Stimulated activated CD4-positive, alpha-beta T cell treated with anti-CD3 and anti-CD28 coated beads, Interleukin-1b, Interleukin-23, amount 100 ng/mL, for 4 hours (primary cell): ENCODE measurements at places on chromosomes 5 and 9.

- no peak for DNase-seq
Measured at GRCh38 chr9:133945314-133945975, 46.7 kb downstream of the VAV2 start.

GRCh38 chr9:124489222-124489621 is 18.0 kb downstream of the NR5A1 start:
- no peak for DNase-seq

GRCh38 chr5:87541033-87541432 is 128.3 kb upstream of the CCNH start:
- DNase-seq = no peak

GRCh38 chr9:134629586-134630392 is 11.8 kb upstream of the COL5A1 start:
- DNase-seq = no peak

DNA sequence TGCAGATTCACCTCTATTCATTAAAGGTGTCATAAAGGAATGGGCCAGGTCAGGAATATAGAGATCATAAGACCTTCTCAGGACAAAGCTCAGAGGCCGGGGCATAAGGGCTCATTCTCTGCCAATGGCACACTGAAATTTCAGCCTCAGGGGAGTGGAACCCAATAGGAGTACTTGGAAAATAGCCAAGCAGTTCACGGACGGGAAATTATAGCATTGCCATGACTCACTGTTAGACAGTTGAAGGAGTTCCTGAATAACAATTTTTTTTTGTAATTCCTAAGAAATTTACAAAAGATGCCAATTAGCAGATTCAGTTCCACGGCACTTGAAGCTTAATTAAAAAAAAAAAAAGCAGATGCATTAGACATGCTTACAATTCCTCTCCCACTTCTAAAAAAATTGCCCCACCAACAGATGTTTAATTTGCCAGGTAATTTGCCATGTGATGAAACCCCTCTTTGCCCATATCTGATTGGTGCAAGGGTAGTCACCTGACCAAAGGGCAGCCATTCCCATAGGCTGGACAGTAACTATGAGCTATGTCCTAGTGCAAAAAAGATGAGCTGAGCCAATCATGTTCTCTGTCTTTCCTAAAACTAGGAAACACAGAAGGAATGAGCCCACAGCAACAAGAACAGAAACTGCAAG is 58.6 kb downstream of the PTCD2 start:
- DNase-seq = no peak

- no peak for DNase-seq
Measured at GRCh38 chr5:116045821-116046220, 13.5 kb downstream of the ARL14EPL start.

DNA sequence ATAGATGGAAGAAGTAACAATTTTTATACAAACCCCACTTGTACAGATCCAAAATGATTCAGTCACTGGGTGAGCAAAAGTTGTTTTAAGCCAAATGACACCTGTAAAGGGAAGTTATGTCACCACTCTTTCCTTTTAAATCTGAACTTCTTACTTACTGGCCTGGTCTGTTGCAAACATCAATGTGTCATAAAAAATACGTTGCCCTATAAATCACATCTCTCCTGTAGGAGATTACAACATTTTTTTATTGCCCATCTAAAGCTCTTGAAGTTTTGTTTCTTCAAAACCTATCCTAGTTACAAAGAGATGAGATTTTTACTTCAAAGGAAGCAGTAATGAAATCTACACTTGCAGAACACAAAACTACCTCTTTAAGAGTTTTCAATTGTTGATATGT is 1087.8 kb upstream of the DMAC1 start:
- no peak for DNase-seq

DNA sequence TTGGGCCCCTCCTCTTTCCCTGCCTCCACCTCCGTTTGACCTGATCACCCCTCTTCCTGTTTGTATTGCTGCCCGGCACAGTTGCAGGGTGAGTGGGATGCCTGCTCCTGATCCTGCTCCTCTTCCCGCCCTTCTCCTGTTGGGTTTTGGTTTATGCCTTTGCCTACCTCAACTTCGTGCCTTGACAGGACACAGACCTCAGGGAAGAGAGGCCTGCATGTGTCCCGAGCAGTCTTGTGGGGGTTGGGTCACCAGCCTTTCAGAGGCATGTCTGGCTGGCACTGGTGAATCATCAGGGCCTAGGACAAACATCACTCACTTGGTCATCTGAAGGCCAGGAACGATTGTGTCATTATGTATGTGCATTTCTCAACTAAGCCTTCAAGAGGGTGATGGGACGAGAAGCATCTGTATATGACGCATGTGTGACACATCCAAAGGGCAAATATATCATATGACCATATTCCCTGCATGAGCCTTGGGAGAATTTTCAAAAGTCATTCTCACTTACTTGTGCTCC is 56.9 kb downstream of the NPR3 start:
- DNase-seq = no peak

DNA sequence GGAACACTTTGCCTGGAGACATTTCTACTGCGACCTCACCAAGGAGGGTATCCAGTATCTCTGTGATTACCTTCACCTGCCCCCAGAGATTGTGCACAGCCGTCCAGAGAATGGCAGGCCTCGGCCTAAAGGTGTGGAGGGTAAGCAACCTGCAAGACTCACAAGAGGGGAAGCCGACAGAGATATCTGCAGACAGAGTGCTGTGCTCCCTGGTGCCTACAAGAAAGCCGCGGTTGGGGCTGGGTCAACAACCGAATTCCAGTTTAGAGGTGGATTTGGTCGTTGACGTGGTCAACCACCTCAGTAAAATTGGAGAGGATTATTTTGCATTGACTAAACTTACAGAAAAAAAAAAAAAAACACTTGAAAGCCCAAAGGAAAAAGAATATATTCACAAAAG is 107.8 kb upstream of the ISL1 start:
- DNase-seq = no peak

DNA sequence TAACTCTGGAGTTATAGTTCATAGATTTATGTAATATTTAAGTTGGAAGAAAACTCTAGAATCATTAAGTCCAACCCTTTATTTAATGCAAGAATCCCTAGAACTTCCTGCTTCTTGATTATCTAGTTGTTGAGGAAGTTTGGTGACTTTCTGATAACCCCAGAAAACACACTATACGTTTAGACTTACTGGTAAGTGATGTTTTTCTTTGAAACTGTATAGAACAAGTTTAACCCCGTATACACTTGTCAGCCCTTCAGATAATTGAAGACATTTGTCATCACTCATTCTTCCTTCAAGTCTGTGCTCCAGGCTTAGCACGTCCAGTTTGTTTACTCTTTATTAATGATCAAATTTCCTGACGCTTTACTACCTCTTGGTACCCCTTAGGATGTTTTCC is 9.0 kb downstream of the NDUFS4 start:
- no peak for DNase-seq

GRCh38 chr5:168291342-168291963 is at the start of gene WWC1:
Gene WWC1 (plus strand): TSS chr5:168291645. CDS start chr5:168292153, 508 bp downstream.
- DNase-seq = peak; percentile 58

DNA sequence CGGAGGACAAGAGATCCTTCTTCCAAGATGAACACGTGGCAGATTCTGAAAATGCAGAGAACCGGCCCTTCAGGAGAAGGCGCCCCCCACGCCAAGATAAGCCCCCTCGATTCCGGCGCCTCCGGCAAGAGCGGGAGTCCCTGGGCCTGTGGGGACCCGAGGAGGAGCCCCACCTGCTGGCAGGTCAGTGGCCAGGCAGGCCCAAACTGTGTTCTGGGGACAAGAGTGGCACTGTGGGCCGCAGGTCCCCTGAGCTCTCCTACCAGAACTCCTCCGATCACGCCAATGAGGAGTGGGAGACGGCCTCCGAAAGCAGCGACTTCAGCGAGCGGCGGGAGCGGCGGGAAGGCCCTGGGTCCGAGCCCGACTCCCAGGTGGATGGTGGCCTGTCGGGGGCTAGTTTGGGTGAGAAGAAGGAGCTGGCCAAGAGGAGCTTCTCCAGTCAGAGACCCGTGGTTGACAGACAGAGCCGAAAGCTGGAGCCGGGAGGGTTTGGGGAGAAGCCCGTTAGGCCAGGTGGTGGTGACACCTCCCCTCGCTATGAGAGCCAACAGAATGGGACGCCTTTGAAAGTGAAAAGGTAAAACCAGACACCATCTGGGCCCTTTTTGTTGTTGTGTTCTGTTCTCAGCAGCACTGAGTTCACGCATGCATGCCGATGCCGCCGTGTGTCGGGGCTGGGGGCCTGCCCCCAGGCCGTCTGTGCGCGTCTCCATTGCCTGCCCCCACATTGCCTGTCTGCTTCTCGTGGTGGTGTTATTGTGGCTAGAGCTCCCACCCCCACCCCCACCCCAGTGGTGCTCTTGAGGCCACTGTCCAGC is 26.6 kb upstream of the POMT1 start:
- no peak for DNase-seq

- no peak for DNase-seq
Measured at GRCh38 chr5:161305601-161306000, 240.9 kb downstream of the GABRB2 start.

- no peak for DNase-seq
Measured at GRCh38 chr9:109046346-109046745, 33.0 kb upstream of the CTNNAL1 start.

- no peak for DNase-seq
Measured at GRCh38 chr5:172450861-172451695, 3.2 kb downstream of the SH3PXD2B start.

DNA sequence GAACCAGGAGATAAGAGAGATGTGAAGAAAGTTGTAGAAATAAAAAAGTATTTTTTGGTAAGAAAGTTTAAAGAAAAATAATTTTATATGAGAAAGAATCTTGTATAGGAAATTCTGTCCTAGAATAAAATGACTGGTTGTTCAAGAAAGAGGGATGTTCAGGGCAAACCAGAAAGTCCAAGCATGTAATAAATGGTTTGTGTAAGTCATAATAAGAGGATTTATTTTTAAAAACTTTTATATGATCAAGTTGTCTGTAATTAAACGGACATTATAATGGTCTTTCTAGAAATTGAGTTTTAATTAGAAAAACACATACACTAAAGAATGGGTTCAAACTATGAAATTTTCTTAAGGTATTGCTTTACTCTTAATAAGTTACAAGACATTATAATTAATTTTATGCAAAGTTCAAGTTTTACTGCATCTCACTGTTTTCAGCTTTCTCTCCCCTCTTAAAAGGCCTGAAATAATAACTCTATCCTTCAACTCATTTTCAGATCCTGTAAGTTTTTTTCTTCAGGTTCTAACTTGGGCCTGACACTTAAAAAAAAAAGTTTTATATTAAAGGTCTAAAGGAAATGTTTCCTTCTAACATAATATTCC is 56.1 kb upstream of the ZNF300 start:
- no peak for DNase-seq

DNA sequence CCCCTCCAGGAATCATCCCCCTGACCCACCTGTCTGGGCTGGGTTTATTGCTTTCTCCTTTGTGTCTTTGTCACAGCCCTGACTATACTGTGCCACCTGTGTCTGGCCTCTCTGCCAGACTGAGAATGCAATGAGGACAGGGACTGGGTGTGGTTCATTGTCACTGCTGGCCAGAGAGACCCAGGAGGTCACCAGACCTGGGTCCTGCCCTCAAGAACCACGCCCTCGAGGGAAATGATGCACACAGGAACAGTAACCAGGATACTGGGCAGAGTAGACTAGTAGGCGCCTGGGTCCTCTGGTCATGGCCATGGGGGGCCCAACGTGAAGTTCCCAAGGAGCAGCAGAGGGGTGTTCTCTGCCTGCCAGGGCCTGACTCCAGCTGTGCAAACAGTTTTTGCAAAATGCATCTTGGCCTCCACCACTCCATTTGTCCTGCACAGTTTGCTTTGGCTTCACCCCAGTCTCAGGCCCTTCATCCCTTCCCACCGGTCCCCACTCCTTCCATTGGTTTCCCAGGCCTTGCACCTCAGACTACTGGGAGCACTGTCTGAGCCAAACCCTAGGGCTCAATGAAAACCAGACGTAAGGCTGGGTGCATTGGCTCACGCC is 17.8 kb downstream of the RGS3 start:
- DNase-seq = no peak

- no peak for DNase-seq
Measured at GRCh38 chr5:33761139-33761538, 130.7 kb downstream of the ADAMTS12 start.

GRCh38 chr5:113266913-113267227 is 167.9 kb downstream of the TSSK1B start:
- no peak for DNase-seq

DNA sequence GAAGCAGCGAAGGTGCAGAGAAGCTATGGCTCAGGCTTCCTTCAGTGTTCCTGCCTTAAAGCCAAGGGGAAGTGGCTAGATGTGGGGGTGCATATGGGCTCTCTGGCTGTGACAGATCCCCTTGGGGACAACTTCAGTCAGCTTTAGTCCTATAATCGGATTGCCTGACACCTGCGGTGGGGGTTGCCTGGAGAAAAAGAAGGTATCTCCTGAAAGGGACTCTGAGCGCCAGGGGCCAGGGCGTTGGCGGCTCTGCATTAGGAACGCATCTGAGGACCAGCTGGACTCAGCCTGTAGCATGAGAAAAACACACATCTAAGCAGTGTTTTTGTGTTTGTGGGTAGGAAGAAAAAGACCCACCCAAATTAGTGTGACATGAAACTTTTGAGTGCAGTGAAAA is 84.3 kb upstream of the OTULINL start:
- no peak for DNase-seq

- no peak for DNase-seq
Measured at GRCh38 chr9:104468261-104468660, 35.8 kb upstream of the OR13F1 start.

- DNase-seq = no peak
Measured at GRCh38 chr5:24376616-24377015, 268.2 kb downstream of the CDH10 start.

GRCh38 chr9:73152543-73152844 is 829 bp downstream of the ANXA1 start:
- no peak for DNase-seq

DNA sequence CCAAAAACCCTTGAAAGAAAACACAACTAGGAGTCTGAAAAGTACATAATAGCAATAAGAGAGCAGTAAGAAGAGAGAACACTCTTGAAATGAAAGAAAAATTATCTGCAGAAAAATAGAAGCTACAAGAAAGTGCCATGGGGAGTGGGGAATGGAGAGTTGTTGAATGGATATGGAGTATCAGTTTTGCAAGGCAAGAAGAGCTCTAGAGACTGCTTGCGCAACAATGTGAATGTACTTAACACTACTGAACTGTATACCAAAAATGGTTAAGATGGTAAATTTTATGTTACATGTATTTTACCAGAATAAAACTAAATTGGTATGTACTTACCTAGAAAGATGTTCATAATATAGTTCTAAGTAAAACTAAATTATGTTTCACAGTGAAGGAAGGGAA is 54.8 kb upstream of the RASGRF2 start:
- DNase-seq = no peak
